ENCODE measurements at places on chromosomes 3 and 15. TPM values are rescaled to one million over a fixed set of nuclear protein-coding genes. Genes with fewer than 3 reads are reported as not detected.

GRCh38 chr3:185979721-185980121, 41.9 kb upstream of the TRA2B start:
- ATAC-seq, result no peak

DNA sequence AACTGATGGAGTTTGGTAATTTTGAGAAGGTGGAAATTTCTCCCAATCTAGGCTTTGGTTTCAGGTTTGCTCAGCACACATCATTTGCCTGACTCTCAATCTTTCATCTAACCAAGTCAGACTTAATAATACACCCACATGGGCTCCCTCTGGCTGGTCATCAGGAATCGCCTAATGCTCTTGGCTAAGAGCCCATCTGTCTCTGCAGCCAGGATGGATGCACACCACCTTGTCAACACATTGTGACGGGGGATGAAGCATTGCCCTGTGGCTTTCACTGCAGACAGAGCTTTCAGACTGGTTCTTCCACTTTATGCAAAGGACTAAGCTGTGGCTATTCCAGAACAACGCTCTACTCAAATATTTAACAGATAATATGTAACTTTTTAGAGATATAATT, 3.0 kb upstream of the HDGFL3 start:
- ATAC-seq, result peak; percentile 71

DNA sequence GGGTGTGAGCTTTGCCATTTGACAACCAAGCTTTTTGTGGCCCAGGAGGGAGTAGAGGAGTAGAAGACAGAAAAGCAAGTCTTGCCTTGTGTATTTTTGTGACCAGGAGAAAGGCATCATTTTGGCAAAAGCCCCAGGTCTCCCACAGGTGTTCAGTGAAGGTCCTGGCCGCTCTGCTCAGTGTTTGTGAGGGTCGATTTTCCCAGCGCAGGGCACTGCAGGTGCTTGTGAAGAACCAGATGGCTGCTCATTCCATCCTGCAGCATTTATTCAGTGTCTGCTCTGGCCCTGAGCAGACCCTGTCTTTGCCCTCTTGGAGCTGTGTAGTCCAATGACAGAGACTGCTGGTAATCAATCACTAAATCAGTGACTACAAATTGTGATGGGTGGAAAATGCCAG, 19.5 kb downstream of the TRAK1 start:
- no peak for ATAC-seq

GRCh38 chr3:149087208-149087607, 875 bp upstream of the HLTF start:
- no peak for ATAC-seq

- ATAC-seq, result no peak
Measured at GRCh38 chr15:69265347-69265955, 33.3 kb upstream of the PAQR5 start.

GRCh38 chr15:61064651-61065050, 164.5 kb downstream of the RORA start:
- ATAC-seq, result no peak

GRCh38 chr15:95929232-95929846, 401.2 kb upstream of the NR2F2 start:
- ATAC-seq, result no peak

- ATAC-seq, result no peak
Measured at GRCh38 chr3:50445919-50446318, 57.5 kb downstream of the CACNA2D2 start.

GRCh38 chr15:64970698-64971097, 19.0 kb downstream of the SPG21 start:
- no peak for ATAC-seq

- ATAC-seq, result peak; percentile 22
Measured at GRCh38 chr3:46881596-46882376, 4.3 kb downstream of the PTH1R start.

DNA sequence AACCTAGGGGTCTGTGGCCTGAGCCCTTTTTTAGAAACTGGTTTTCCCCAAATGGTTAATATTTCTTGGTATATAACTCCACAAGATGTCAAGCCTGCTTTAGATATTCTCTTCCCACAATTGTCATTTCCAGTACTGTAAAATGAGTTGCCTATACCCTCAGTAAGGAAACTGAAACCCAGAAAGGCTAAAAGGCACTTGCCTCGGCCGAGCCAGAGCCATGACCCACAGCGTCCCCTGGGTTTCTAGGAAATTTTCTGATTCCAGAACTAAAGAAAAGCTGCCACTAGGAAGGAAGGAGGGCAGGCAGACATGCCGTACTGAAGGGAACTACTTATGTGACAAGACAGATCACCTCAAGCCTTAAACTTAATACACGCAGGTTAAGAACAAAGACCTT, 59.1 kb downstream of the ATP8B4 start:
- no peak for ATAC-seq

- ATAC-seq, result no peak
Measured at GRCh38 chr3:116300226-116300625, 145.1 kb downstream of the LSAMP start.

DNA sequence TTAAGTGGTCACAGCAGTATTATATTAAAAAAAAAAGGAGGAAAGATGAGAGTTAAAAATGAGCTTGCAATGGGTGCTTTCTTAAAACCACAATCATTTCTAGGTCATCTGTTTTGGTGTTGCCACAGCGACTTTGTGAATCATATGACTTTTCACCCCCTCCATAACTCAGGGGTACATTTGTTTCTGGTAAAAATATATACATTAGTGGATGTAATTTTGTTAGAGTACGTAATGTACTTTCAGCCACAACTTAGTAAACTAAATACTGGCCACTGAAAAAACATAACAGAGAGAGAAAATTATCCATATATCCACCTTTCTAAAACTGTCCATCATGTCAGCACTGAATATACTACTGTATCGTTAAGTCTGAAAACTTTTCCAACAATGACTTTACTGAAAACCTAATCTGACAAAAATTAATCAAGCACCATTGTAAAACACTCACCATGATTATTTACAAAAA, 3.4 kb downstream of the ANKRD28 start:
- ATAC-seq, result no peak

- ATAC-seq, result no peak
Measured at GRCh38 chr15:47188758-47189507, 528.4 kb upstream of the SEMA6D start.

- ATAC-seq, result no peak
Measured at GRCh38 chr3:179881791-179882190, 154.9 kb downstream of the PEX5L start.

Gene CACNA2D3
- total RNA-seq, result 7.0 TPM

Gene ITGA11
- 0.48 TPM for total RNA-seq

Gene FANCD2OS
- not detected for total RNA-seq

Gene DUOXA2
- total RNA-seq, result 10.4 TPM

Gene BMF
- 1.5 TPM for total RNA-seq

Gene MORC1
- total RNA-seq, result not detected

Gene TLR9
- 0.04 TPM for total RNA-seq

Gene HDAC11
- 15.9 TPM for total RNA-seq
